Heart left ventricle (tissue), 16 donors: ENCODE measurements at places on chromosomes 5 and 9. TPM values are rescaled to one million over a fixed set of nuclear protein-coding genes. Genes with fewer than 3 reads are reported as not detected.

GRCh38 chr9:90023861-90024260, 419.0 kb downstream of the GADD45G start:
- H3K4me3 ChIP-seq = no peak overlapping the region
- H3K27ac ChIP-seq = no peak overlapping the region
- DNase-seq = no peak
- H3K4me1 ChIP-seq = no peaks in the 10 kb centered on the region

- H3K4me1 ChIP-seq = no peaks in the 10 kb centered on the region
- no peaks in the 10 kb centered on the region for H3K36me3 ChIP-seq
- no peak for DNase-seq
- H3K27ac ChIP-seq = no peak overlapping the region
These were observed 26.8 kb downstream of the GRIA1 start for GRCh38 chr5:153517241-153517611.

- DNase-seq = no peak
- H3K36me3 ChIP-seq = no peaks in the 10 kb centered on the region
- peaks cover 8% of the 10 kb centered on the region for H3K27me3 ChIP-seq
- H3K4me1 ChIP-seq = no peaks in the 10 kb centered on the region
- no peak overlapping the region for H3K27ac ChIP-seq
These were observed 30.0 kb upstream of the FOXB2 start for GRCh38 chr9:76989501-76989900.

GRCh38 chr9:6733831-6734230, 23.9 kb upstream of the KDM4C start:
- no peak overlapping the region for H3K27ac ChIP-seq
- no peaks in the 10 kb centered on the region for H3K36me3 ChIP-seq
- H3K4me1 ChIP-seq = no peaks in the 10 kb centered on the region
- DNase-seq = no peak

GRCh38 chr9:87673446-87674120, 52.3 kb upstream of the CTSL start:
- H3K27ac ChIP-seq = no peak overlapping the region
- no peaks in the 10 kb centered on the region for H3K36me3 ChIP-seq
- no peak overlapping the region for H3K4me3 ChIP-seq
- DNase-seq = no peak

- H3K27me3 ChIP-seq = peaks cover 26% of the 10 kb centered on the region
- no peak overlapping the region for H3K27ac ChIP-seq
- DNase-seq = no peak
- H3K36me3 ChIP-seq = no peaks in the 10 kb centered on the region
- no peaks in the 10 kb centered on the region for H3K4me1 ChIP-seq
- no peak overlapping the region for H3K4me3 ChIP-seq
These were observed 34.1 kb downstream of the SLC6A3 start for GRCh38 chr5:1411099-1411498.

FOXD4L3 gene
- total RNA-seq = not detected

DNA sequence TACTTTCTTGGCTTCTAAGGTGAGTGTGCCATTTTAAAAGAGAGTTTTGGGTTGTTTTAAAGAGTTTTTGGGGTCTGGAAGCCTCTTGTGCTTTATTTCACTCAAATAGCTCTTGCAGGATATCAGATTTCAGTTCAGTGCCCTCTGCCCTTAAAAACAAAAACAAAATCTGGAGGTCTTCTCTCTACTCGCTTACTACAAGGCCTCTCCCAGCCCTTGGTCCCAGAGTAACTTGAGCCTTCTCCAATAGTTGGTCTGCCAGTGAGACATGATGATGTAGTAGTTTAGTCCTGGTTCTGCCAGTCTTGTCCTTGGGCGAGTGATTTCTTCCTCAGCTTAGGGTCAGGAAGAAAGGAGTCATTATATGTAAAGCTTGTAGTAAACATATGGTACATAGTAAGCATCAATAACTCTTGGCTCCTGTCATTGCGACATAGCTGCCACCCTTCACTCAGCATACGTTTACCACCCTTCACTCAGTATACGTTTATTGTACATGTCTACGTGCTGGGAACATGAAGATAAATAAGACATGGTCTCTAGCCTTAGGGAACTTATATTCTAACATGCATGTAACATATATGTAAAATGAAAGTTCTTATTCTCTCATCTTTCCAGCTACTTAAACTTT, 147.6 kb downstream of the MAN2A1 start:
- no peaks in the 10 kb centered on the region for H3K27me3 ChIP-seq
- no peak overlapping the region for H3K27ac ChIP-seq

TMCO6 gene
- 2.8 TPM for total RNA-seq

- peaks cover 80% of the 10 kb centered on the region for H3K36me3 ChIP-seq
- DNase-seq = no peak
- no peak overlapping the region for H3K4me3 ChIP-seq
- H3K27me3 ChIP-seq = no peaks in the 10 kb centered on the region
These were observed 106.4 kb downstream of the CDK5RAP2 start for GRCh38 chr9:120473608-120474007.

DNA sequence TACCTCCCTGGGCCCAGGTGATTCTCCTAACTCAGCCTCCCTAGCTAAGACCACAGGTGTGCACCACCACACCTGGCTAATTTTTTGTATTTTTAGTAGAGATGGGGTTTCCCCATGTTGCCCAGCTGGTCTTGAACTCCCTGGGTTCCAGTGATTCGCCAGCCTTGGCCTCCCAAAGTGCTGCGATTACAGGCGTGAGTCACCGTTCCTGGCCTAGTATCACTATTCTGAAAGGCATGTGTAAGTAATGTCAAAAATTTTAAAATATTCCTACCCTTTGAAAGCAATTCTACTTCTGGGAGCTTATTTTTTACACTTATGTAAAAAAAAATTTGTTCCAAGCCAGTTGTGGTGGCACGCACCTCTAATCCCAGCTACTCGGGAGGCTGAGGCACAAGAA, 27.1 kb upstream of the TLE1 start:
- H3K27me3 ChIP-seq = no peaks in the 10 kb centered on the region
- no peak overlapping the region for H3K27ac ChIP-seq
- H3K4me3 ChIP-seq = no peak overlapping the region

- H3K36me3 ChIP-seq = no peaks in the 10 kb centered on the region
- no peak overlapping the region for H3K27ac ChIP-seq
- H3K4me3 ChIP-seq = no peak overlapping the region
- no peak for DNase-seq
- H3K4me1 ChIP-seq = no peaks in the 10 kb centered on the region
- H3K27me3 ChIP-seq = no peaks in the 10 kb centered on the region
These were observed 16.1 kb upstream of the FRMD3 start for GRCh38 chr9:83554278-83554677.

- peak overlapping the region; percentile 18 for H3K4me3 ChIP-seq
- H3K36me3 ChIP-seq = no peaks in the 10 kb centered on the region
- no peak overlapping the region for H3K27ac ChIP-seq
- peak; percentile 55 for DNase-seq
These were observed 12.0 kb upstream of the ASS1 start for GRCh38 chr9:130432796-130433167.
